Amygdala (tissue), 56 donors: ENCODE measurements at places on chromosomes 11 and 22.
A peak's percentile ranks its signal among the peaks of the same experiment; 100 is the strongest.

DNA sequence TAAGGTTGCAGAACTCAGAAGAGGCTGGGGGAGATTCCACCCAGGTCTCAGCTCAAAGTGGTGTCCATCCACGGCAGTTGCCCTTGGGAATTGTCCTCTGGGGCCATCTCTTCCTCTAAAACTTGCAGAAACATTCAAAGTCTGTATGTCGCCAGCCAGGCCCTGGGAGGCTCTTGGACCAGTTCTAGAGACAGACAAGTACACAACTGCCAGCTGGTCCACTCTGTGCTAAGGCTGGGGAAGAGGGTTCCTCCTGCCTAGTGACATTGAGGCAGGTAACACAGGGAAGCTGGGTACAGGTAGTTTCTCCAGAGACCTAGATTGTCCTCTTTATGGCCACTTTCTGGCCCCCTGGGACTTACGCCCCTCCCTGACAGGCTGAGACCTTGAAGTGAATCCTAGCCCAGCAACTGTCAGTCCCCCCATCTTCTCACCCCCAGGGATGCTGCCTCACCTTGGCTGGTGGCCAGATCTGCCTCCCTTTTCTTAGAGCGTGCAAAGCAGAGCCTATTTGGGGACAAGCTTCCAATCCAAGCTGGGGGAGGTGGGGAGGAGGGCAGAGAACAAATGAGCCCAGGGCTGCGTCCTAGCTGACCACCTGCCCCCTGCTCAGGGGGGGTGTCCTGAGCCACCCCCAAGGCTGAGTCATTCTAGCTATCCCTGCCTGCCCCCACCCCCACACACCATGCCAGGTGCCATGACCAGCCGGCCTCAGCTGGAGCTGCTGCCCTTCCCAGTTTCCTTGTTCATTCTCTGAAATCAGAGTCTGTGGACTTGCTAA lies 8.4 kb downstream of the FAM83F start:
- no peak for DNase-seq

- no peak for DNase-seq
Measured at GRCh38 chr22:41157083-41157482, 48.0 kb upstream of the L3MBTL2 start.

DNA sequence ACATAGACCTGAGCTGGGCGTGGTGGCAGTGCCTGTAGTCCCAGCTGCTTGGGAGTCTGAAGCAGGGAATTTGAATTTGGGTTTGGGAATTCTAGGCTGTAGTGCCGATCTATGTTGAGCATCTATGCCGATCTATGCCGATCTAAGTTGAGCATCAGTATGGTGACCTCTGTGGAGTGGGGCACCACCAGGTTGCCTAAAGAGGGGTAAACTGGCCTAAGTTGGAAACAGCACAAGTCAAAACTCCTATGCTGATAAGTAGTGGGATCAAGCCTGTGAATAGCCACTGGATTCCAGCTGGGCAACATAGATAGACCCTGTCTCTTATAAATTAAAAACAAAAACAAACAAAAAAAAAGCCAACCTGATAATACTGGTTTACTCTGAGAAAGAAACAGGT lies 7.4 kb downstream of the WEE1 start:
- no peak for DNase-seq

DNA sequence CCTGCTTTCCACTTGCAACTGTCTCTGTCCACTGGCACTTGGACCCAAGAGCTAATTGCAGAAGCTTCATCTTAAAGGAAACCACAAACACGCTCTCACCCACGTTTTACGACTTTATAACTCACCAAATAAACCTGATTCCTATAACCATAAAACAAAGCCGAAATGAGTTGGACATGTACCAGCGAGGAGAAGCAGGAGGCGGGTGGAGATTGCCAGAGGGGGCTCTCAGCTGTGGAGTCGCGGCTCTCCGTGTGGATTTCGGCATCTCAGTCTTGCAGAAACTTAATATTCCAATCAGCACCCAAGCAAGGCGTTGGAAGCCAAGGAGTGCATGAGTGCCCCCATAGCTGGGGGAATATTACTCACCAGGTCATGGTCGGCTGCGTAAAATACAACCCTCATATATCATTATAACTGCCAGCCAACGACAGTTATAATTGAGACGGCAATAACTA lies 483.6 kb downstream of the MN1 start:
- no peak for DNase-seq

- no peak for DNase-seq
Measured at GRCh38 chr11:6721343-6721742, 38.2 kb upstream of the MRPL17 start.

- no peak for DNase-seq
Measured at GRCh38 chr11:45647329-45647728, 18.1 kb downstream of the CHST1 start.

GRCh38 chr11:116065986-116066385 lies 561.8 kb upstream of the CADM1 start:
- DNase-seq, result no peak

GRCh38 chr22:45602824-45603595 lies 68.6 kb upstream of the ATXN10 start:
- DNase-seq, result no peak

DNA sequence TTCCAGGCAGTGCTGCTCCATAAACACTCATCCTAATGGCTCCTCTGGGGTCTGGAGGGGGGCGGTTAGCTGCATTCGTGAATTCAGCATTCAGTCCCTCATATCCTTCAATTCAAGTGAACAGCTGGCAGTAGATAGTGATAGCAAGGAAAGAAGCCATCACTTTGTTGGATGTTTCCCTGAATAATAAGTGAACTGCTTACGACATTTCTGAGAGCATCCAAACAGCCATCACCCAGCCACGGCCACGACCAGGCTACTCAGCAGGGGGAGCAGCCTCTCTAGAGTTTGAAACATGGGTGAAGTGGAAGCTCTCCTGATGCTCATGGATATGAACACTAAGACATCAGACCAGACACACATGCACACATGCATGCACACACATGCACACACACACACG lies 163.6 kb downstream of the NTM start:
- DNase-seq, result peak; percentile 25

DNA sequence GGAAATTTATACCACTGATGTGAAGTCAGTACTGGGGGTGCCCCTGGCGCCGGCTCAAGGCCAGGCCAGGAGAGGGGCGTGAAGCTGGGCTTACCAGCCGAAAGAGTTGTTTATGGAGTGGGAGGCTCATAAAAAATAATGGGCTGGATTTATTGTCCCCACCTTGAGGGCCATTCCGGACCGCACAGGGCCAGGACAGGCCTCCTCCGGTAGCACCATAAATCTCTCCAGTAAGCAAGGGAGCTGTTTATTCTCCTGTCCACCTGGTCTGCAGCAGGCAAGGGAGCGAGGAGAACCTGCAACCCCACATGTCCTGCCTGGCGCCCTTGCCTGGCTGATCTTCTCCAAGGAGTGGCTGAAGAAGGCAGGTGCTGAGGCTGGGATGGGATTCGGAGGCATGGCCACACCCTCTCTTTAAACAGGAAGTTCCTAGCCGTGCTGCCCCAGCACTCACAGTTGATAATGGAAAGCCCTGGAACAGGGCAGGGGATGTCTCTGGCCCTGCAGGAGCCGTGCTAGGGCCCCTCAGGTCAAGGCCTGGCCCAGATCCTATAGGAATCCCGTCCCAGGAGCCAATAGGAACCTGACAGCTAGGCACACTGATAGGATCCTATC lies 65.1 kb downstream of the SCUBE1 start:
- no peak for DNase-seq

DNA sequence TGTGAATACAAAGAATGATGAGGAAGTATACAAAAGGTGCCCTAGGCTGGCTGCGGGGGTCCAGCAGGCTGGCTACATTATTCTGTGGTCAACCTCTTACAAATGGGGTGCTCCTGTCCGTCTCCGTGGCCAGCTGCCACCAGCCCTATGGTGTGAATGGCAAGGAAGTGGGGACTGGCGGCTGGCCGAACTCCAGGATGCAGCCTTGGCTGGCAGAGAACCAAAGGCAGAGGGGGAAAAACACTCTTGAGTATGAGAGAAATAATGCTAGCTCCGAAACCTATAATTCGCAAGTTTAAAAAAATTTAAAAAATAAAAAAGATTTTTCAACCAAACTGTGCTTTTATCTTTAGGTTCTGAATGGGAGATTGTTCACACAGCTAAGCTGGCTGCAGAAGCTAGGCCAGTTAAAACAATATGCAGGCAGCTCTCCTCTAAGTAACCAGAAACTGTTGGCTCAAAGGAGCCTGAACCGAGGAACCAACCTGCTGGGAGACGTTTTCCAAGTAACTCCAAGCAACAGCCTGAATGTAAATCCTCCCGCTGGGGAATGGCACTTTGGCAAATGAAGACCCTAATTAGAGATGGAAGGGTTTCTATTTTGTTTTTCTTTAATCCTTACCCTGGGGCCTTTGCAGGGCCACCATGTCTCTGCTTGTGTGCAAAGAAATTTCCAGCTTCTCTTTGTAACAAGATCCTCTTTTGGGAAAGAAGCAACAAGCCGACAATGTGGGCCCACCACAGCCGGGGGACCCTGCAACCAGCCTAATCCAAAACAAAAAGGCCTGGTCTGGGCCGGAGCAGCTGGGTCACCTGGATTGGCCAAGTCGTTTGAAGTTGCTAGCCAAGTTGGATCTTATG lies 50.2 kb downstream of the C22orf31 start:
- peak; percentile 29 for DNase-seq

GRCh38 chr22:50000587-50001387 lies 11.8 kb downstream of the IL17REL start:
- DNase-seq, result no peak

GRCh38 chr11:86680716-86681482 lies 8.5 kb upstream of the ME3 start:
- no peak for DNase-seq

- no peak for DNase-seq
Measured at GRCh38 chr11:113286009-113286408, 28.4 kb upstream of the TTC12 start.

DNA sequence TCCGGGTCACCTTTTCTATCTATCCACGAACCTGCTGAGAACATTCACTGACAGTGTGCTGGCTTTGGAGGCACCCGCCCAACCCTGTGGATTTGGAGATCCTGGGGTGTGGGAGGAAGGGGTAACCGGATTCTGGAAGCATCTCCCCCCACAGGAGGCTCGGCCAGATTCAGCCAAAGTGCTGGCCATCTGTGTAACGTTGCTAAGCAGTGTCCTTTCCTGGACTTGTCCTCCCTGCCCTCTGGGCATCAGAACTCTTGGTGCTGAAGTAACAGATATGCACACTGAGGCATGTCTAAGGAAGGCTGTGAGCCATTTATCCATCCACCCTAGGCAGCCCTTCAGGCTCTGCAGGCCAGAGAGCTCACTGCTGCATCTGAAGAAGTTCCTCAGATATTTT lies 85.7 kb downstream of the SNX19 start:
- no peak for DNase-seq

- no peak for DNase-seq
Measured at GRCh38 chr22:27461470-27461869, 340.1 kb downstream of the MN1 start.

DNA sequence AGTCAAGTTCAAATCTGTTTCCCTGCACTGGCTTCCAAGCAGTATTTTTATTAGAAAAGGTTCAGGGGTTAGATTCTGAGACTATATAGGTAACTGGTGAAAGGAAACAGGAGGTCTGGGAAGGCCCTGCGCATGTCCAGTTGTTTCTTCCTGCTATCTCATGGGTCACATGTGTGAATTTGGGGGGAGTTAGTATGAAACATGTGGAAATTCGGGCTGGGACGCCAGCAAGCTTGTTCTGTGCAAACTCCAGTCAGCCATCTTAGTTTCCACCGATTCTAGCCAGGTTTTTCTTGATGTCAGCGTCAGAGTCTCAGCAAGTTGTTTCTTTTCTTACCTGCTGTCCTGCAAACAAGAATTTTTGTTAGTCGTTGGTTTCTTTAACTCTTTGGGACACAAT lies 46.8 kb downstream of the NNMT start:
- no peak for DNase-seq

GRCh38 chr11:4185561-4185960 lies 91.0 kb downstream of the RRM1 start:
- no peak for DNase-seq

DNA sequence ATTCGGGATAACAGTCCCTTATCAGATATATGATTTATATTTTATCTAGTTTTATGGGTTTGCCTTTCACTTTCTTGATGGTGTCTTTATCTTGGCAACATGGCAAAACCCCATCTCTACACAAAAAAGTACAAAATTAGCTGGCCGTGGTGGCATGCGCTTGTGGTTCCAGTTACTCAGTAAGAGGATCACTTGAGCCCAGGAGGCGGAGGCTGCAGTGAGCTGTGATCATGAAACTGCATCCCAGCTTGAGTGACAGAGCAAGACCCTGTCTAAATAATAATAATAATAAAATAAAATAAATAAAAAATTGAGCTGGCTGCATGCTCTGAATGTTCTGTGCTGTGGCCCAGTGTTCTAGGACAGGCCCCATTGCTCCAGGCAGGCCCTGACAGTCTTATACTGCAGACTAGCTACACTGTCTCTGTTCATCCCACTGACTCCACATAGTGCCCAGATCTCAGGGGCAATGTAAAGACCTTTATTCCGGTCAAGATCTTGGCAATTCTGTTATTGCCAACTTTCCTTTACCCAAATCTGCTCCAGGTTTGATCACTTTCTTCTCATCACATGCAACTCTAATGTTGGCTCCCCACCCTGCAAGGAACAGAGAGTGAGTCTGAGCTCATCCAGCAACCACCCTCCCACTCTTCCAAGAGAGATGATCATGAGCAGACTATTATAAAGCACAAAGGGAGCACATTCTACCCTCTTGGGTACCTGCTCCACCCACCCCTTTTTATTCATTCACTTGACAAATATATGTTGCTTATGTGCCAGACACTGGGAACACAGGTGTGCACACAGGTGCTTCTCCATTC lies 8.8 kb downstream of the HSPA8 start:
- DNase-seq, result no peak

DNA sequence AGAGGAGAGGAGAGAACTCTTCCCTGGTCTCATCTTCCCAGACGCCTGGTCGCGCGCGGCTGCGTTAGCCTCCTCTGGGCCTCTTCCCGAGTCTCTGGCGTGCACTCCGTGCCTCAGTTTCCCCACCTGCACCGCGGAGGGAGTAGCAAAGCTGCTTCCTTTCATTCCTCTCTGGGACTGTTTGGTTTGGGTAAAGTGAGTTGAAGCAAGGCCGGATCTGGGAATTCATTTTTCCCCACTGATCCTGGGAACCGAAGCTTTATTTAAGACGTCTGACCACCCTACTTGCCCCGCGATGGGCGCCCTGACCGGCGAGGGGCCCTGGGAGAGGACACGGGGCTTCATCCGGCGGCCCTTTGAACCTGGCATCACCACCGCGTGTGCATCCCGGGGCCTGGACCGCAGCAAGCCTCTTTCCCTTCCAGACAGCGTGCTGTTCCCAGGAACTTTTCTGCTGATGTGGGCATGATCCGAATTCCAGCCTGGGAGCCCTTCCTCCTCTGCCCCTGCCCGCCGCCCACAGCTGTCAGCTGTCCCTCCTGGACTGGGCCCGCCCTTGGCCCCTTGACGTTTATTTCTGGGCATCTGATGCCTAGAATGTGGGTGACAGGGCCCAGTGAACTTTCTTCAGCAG lies 758 bp downstream of the LDLRAD3 start:
- DNase-seq, result no peak

- DNase-seq, result no peak
Measured at GRCh38 chr11:79431535-79431934, 9.3 kb downstream of the TENM4 start.

DNA sequence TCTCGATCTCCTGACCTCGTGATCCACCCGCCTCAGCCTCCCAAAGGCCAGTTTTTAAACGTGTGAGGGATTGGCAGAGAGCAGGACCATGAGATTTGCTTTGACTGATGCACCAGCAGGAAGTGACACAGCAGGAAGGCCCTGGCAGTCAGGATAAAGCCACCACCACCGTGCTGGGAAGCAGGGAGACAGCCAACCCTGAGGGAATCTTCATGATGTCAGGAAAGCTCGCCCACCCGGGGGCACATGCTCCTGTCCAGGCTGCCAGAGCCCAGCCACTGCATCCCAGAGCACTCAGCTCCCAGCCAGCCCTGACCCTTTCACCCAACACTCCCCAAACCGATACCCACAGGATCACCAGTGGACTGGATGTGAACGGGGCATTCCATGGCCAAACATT lies 6.1 kb downstream of the TUBGCP6 start:
- no peak for DNase-seq
